Tibial nerve (tissue), 4 donors: ENCODE measurements at places on chromosomes 1 and 21. TPM values are rescaled to one million over a fixed set of nuclear protein-coding genes. Genes with fewer than 3 reads are reported as not detected.

DNA sequence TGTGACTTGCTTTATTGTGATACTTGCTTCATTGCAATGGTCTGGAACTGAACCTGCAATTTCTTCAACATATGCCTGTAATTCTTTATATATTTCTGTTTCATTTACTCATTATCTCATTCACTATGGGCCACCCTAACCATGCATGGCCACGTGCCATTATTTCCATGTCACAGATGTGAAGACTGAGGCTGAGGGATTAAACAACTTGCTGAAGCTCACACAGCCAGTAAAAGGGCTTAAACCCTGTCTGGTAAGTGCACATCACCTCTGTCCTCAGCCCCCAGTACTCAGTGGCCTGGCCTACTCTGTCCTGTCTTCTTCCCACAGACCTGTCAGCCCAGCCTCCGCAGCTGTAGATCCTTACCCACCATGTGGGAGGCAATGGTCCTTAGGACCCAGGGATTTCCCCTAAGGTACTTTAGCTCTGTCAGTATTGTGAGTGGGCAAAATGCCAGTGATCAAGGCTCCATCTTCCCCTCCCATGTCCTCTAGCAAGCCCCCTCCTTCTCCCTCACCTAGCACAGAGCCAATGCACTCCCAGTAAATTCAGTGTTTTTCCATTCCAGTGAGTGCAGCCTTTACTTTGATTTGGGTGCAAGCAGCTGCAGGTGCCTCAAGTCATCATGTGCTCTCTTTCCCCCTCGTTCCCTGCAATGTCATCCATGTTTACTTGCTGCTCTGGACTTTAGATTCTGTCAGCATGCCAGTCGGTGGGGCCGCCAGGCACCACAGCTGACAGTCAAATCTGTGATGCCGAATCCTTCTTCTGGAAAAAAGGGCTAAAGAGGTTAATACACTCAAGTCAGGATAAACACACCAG lies 228.2 kb upstream of the PROX1 start:
- H3K27ac ChIP-seq: no peak overlapping the region
- H3K4me3 ChIP-seq: no peak overlapping the region
- H3K36me3 ChIP-seq: no peaks in the 10 kb centered on the region
- H3K4me1 ChIP-seq: no peaks in the 10 kb centered on the region
- DNase-seq: no peak
- H3K27me3 ChIP-seq: no peaks in the 10 kb centered on the region

DNA sequence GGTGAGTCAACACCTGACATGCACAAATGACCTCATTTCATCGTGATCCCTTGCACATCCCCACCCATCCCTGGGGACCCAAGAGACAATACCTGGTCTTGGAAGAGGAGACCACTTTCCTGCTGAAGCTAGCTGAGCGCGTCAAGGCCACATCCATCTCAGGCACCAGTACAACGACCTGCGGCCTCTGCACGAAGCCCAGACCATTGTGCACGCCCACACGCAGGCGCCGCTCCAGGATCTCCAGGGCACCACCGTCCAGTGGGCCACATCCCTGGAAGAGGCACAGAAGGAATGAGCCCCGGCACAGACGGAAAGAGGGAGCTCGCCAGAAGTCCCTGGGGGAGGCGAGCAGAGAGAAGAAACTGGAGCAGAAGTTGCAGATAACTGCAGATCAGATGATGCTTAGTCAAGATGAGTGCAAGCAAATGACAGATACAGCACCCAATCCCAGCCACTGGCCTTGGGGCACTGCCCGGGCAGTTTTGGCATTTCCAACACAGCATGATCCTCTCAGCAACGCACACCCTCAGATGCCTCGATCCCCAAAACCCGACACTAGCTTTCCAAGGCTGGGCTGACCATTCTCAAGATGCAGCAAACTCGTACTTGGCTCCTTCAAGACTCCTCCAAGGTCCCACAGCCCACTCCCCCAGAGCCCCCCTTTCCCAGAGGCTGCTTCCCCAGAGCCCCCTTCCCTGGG lies 44.1 kb downstream of the NPHP4 start:
- H3K4me3 ChIP-seq: no peak overlapping the region
- DNase-seq: no peak
- no peaks in the 10 kb centered on the region for H3K36me3 ChIP-seq
- H3K27me3 ChIP-seq: no peaks in the 10 kb centered on the region

The MYCL gene
- 0.84 TPM for total RNA-seq

GRCh38 chr21:27476696-27477095 lies 509.8 kb upstream of the ADAMTS5 start:
- DNase-seq: no peak
- H3K4me3 ChIP-seq: no peak overlapping the region
- H3K27ac ChIP-seq: peak overlapping the region; percentile 15
- H3K4me1 ChIP-seq: no peaks in the 10 kb centered on the region

- no peak overlapping the region for H3K27ac ChIP-seq
- no peaks in the 10 kb centered on the region for H3K36me3 ChIP-seq
- DNase-seq: no peak
- no peak overlapping the region for H3K4me3 ChIP-seq
Measured at GRCh38 chr1:228077565-228078330, 4.8 kb upstream of the ARF1 start.

- no peaks in the 10 kb centered on the region for H3K27me3 ChIP-seq
- H3K36me3 ChIP-seq: no peaks in the 10 kb centered on the region
- H3K4me3 ChIP-seq: no peak overlapping the region
- no peak for DNase-seq
- H3K4me1 ChIP-seq: no peaks in the 10 kb centered on the region
Measured at GRCh38 chr21:14401217-14401616, 18.3 kb upstream of the HSPA13 start.

DNA sequence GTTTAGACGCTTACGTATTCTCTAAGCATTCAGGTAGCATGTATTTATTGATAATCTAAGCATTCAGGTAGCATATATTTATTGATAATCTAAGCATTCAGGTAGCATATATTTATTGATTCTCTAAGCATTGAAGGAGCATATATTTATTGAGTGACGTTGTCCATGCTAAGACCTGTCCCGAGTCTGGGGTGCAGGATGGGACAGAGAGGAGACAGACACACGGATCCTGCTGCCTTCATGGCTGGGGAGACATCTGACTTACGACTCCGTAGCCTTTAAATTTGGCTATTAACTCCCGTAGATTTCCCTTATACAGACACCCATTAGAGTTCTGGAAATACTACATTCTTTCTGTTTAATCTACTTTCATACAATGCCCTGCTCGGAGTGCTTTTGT lies 982 bp downstream of the SCCPDH start:
- H3K4me1 ChIP-seq: peaks cover 31% of the 10 kb centered on the region
- peaks cover 4% of the 10 kb centered on the region for H3K36me3 ChIP-seq
- DNase-seq: no peak

DNA sequence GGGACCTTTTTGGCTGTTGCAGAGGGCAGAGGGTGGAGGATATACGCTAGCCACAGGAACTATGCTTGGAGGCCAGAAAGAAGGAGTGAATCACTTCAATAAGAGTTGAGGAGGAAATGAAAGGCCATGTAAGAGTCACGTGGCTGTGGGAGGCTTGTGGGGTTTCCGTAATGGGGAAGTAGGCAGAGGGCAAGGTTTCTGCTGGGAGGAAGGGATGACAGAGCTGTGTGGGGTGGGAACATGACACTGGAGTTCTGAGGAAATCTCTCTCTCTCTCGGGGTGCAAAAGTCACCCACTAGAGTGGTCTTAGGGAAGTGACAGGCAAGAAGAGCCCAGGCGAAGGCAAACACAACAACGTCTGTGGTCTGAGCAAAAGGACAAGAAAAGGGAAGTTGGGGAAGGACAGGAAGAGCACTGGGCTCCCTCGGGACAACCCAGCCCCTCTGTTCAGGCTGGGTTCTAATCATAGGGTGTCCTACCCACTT lies 3.9 kb upstream of the CD1C start:
- DNase-seq: peak; percentile 34
- H3K4me3 ChIP-seq: no peak overlapping the region
- H3K27ac ChIP-seq: no peak overlapping the region
- H3K4me1 ChIP-seq: no peaks in the 10 kb centered on the region

The PDPN gene
- total RNA-seq: 25.6 TPM

The ZFP69 gene
- 3.5 TPM for total RNA-seq
